Stimulated activated CD4-positive, alpha-beta T cell treated with anti-CD3 and anti-CD28 coated beads, Interleukin-1b, Interleukin-23, amount 100 ng/mL, for 24 hours (primary cell): ENCODE measurements at places on chromosomes 4 and X.

- no peak for DNase-seq
Measured at GRCh38 chr4:6893449-6894085, 16.1 kb upstream of the TBC1D14 start.

DNA sequence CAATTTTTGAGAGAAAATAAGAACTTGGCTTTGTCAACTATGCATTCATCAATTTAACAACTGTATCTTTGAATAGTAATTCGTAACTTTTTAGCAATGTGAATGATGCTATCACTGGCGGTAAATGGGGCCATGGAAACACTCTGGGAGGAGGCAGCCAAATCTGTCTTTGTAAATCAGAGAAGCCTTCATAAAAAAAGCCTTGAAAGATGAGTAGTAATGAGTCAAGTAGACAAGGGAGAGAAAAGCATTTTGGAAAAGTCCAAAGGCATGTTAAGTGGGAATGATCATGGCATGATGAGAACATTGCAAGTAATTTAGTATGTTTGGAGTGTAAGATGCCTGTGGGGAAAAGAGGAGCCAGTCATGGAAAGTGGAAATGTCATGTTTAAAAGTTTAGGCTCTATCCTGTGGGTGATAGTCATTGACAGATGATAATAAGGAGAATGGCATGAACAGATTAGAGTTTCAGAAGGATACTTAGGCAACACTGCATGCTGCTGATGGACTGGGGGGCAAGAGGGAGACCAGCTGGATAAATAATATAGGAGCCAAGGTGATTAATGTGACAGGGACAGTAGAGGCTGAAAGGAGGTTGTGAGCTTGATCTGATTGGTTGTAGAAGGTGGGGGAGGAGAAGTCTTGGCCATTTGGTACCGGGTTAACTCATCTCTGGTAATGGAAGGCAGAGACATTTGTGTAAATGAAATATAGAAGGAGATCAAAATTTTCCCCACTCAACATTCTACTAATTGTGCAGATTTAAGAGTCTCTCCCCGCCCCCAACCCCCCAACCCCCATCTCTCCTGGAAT is 16.3 kb downstream of the SPRY1 start:
- no peak for DNase-seq

- DNase-seq = no peak
Measured at GRCh38 chr4:37631551-37631950, 54.6 kb downstream of the RELL1 start.

DNA sequence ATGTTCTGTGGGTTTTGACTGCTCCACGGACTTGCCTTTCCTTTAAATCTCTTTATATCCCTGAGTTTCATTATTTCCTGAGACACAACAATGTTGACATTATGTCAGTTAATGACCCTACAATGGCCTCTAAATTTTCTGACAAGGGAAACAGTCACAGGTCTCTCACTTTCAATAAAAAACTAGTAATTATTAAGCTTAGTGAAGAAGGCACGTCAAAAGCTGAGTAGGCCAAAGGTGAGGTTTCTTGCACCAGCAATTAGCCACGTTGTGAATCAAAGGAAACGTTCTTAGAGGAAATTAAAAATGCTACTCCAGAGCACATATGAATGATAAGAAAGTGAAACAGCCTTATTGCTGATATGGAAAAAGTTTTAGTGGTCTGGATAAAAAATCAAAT is 930.2 kb upstream of the GRID2 start:
- no peak for DNase-seq

- no peak for DNase-seq
Measured at GRCh38 chr4:154489558-154490233, 1.9 kb downstream of the DCHS2 start.

DNA sequence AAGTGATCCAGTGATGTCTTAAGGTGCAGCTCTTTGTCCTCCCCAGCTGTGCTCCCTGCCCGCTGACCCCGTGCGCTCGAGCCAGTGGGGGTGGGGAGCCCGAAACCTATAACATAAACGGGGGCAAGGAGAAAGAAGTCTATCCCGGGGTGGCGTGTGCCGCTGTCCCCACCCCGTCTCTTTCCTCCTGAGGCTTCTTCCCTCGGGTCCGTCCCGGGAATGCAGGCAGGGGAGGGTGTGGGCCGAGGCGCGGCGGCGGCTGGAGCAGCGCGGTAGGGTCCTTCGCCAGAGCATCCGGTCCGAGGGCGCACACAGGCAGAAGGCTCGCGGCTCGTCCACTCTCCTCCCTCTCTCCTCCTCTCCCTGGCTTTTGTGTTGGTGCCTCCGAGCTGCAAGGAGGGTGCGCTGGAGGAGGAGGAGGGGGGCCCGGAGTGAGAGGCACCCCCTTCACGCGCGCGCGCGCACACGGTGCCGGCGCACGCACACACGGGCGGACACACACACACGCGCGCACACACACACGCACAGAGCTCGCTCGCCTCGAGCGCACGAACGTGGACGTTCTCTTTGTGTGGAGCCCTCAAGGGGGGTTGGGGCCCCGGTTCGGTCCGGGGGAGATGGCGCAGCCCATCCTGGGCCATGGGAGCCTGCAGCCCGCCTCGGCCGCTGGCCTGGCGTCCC is at the start of gene RAB33A:
Gene RAB33A (plus strand): TSS at position 517 of the 681 bp plus-strand sequence. CDS start 101 bp downstream, at position 618.
- no peak for DNase-seq

DNA sequence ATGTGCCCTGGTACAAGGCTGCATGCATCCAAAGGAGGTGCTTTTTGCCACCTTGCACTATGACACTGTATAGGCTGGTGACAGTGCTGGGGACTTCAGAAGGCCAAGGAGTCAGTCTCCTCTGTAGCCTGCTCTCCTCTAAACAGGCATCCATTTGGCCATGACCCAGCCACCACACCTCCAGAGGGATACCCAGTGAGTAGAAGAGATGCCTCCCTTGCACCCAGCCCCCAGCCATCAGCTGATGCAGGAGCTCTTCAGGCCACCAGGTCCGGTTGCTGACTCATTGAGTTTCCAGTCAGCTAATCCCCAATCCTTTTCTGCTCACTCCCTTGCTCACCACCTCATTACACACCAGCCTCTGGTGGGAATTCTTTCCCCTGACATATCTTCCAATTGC is 99.8 kb downstream of the PJA1 start:
- DNase-seq = no peak

GRCh38 chrX:23932046-23932445 is 24.2 kb downstream of the CXorf58 start:
- DNase-seq = no peak

- DNase-seq = no peak
Measured at GRCh38 chr4:147447786-147448185, 33.1 kb upstream of the EDNRA start.

- no peak for DNase-seq
Measured at GRCh38 chr4:11769434-11769833, 340.7 kb upstream of the HS3ST1 start.

DNA sequence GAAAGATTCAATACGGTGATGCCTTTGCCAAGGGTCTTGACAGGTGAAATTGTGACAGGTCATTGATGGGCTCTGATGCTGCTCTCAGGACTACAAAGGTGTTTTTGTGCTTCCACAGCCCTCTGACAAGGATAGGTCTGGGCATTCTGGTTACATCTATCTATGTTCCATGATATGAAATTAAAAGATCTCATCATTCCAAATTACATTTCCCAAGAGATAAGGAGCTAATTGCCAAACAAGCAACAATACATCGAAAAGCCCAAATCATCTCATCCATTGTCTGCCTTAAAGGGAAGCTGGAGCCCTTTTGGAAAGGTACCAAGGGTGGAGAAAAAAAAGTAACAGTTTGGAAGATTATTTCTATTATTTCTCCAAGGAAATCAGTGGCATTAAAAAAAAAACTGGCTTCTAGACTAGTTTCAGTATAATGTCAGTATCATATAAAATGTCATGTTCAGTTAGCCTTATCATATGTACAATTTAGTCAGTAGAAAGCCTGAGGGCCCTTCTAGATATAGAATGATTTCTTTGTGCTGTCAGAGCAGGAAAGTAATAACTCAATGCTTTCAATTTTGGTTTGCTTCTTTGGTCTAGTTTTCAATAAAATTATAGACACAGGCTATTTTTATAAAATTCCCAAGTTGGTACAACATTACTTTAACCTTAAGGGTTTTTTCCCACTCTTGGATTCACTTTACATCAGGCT is 224.5 kb upstream of the GPRIN3 start:
- DNase-seq = no peak

DNA sequence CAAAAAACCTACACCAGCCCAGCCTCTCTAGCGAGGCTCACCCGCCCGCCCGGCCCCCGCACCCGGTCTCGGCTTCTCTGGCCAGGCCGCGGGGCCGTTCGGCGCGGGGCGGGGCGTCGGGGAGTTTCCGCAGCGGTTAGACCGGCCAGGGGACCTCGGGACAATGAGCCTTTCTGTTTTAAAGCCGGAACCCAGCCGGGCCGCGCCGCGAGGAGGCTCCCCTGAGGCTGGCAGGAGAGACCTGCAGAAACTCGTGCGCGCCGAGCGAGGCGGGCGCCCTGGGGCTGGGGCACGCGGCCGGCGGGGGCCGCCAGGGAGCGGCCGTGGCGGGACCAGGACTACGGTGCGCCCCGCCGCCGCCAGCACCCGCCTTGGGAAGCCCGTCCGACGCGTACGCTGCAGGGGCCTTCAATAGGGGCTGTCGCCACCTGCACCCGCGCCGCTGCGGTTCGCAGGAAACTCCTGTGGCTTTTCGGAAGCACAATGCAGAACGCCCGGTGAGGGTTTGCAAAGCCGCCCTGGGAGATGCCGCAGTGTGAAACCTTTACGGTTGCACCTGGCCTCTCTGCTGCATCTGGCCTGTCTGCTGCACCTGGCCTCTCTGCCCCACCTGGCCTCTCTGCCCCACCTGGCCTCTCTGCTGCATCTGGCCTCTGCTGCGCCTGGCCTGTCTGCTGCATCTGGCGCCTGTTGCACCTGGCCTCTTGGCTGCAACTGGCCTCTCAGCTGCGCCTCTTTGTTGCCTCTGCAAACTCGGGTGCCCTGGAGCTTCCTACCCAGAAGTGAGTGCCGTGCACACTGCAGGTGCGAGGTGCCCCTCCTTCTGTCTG is 63.9 kb downstream of the TRAPPC11 start:
- DNase-seq = peak; percentile 27

- no peak for DNase-seq
Measured at GRCh38 chr4:1057403-1057745, 45.9 kb downstream of the FGFRL1 start.

DNA sequence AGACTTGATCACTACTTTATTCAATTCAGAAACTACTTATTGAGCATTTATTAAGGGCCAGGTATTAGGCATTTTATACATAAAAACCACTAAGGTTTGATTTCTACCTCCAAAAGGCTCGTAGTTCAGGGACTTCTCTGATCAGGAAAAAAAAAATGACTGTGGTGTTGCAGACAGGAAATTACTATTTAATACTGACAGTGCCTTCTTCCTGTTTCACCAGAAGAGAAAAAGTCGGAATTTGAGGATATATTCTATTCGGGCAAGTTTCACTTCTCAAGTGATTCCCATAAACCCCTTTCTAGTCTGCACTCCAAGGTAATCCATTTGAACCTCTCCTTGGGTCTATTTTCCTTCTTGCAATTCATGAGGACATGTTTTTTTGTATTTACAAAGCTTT is 15.3 kb upstream of the TASL start:
- DNase-seq = no peak

- no peak for DNase-seq
Measured at GRCh38 chr4:41258783-41259182, 2.1 kb downstream of the UCHL1 start.

- DNase-seq = no peak
Measured at GRCh38 chr4:145639186-145639698, 20.1 kb downstream of the MMAA start.

GRCh38 chrX:104137496-104137895 is 19.3 kb downstream of the SLC25A53 start:
- no peak for DNase-seq
